ENCODE measurements at places on chromosomes 12 and 14.

DNA sequence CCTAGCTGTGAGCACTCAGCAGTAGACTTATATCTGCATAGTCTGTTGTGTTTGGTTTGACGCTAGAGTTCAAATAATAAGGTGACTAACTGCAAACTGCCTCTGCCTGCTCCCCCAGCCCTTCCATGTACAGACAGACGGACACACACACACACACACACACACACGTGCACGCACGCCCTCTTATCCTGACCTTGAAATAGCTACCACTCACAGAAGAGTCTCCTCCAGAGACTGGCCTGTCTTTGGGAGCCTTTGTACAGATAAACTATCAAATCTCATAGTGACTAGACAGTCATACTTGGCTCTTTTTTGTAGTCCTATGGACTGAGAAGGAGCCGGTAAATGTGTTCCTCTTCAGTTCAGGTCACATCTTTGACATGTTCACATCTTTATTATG is 158.4 kb downstream of the FBXL14 start:
- DNase-seq = no peak

DNA sequence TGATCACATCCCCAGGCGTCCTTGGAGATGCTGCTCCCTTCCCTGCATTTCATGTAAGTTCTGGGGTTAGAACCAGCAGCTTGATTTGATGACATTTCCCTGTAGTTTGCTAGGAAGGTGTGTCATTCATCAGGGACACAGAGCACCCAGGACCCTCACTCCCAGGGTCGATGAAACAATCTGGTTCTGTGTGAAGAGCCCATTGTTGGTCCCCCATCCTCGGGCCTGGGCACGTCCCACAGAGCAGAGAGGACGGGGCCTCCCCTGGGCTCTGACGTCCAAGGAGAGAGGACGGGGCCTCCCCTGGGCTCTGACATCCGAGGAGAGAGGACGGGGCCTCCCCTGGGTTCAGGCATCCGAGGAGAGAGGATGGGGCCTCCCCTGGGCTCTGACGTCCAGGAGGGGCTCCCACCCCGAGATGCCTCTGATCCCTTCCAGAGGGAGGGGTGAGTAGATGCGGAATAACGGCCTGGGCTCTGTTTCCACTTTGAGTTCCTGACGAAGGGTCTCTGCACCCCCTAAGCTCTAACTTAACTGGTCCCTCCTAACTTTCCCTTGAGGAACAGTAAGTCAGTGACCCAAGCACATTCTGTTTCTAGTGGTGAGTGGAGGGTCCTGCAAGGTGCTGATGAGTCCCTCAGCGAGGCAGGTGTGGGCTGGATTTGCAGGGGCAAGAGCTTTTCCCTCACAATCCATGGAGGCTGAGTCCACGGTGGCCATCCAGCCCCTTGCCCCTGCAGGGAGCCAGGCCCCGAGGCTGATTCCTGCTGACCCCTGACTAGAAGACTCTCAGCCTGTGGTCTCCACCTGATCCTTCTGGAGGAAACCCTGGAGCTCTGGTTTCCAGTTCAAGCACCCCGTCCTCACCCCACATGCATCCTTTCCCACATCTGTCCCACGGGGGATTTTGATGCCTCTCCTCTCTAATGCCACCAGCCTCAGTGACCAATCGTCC is 35.5 kb upstream of the SFSWAP start:
- no peak for DNase-seq

DNA sequence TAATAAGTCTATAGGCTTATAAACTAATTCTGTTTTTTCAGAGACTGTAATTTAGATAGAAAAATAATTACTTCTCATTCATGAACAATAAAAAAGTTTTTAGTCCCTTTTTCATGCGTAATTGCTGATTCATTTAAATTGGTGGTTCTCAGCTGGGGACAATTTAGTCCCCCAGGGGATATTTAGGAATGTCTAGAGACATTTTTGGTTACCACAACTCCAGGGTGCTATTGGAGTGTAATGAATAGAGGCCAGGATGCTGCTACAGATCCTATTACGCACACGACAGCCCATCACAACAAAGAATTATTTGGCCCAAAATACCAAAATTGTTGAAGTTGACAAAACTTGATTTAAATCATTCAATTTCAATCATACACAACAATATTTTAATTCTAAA is 22.8 kb upstream of the VCPKMT start:
- peak; percentile 33 for DNase-seq

GRCh38 chr12:102437511-102437910 is 42.9 kb downstream of the IGF1 start:
- no peak for DNase-seq

GRCh38 chr12:127728729-127729128 is 538.2 kb upstream of the TMEM132C start:
- DNase-seq = no peak

- DNase-seq = no peak
Measured at GRCh38 chr12:1926251-1926657, 7.8 kb upstream of the CACNA2D4 start.

DNA sequence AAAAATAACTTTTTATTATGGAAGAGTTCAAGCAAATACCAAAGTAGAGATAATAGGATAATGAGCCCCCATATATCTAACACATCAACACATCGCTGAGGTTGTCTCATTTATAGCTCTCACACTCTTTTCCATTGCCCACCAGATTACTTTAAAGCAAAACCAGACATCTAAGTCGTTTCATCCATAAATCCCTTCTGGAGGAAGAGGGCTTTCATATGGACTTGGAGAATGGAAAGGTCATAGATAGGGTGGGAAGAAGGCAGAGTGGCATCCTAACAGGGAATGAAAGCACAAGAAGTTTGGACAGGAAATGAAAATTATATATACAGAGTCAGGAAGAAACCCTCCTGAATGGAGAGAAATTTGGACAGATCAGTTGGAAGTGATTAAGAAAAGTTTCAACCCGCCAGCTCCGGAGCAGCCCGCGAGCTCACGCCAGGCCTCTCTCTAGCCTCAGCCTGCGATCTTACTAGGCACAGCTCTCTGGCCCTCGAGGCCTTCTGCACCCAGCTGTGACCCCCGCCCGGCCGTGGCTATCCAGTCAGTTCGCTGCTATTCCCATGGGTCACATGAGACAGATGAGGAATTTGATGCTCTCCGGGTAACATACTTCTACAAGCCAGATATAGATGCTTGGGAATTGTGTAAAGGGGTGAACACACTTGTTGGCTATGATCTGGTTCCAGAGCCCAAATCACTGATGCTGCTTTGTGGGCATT is 48.4 kb upstream of the NID2 start:
- peak; percentile 42 for DNase-seq

GRCh38 chr12:120350576-120351350 is 18.2 kb downstream of the MSI1 start:
- no peak for DNase-seq

DNA sequence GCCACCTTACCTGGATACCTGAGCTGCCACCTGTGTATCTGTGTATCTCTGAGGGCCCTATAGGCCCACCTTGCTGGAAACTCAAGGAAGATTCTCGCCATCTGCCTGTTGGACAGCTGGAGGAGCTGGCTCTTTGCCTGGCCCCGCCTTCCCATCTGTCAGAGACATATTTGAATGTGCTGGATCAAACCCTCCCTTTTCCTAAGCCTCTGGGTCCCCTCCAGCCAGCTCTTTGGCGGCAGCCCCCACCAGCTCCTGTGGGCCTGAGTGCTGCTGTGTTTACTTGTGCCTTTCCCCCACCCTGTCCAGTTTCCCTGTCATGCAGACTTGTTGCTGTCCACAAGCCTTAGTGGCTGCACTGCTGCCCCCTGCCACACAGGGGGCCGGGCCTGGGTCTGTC is 55.9 kb upstream of the SRSF5 start:
- DNase-seq = peak; percentile 41

GRCh38 chr12:85805654-85806053 is 30.6 kb downstream of the RASSF9 start:
- DNase-seq = peak; percentile 70

DNA sequence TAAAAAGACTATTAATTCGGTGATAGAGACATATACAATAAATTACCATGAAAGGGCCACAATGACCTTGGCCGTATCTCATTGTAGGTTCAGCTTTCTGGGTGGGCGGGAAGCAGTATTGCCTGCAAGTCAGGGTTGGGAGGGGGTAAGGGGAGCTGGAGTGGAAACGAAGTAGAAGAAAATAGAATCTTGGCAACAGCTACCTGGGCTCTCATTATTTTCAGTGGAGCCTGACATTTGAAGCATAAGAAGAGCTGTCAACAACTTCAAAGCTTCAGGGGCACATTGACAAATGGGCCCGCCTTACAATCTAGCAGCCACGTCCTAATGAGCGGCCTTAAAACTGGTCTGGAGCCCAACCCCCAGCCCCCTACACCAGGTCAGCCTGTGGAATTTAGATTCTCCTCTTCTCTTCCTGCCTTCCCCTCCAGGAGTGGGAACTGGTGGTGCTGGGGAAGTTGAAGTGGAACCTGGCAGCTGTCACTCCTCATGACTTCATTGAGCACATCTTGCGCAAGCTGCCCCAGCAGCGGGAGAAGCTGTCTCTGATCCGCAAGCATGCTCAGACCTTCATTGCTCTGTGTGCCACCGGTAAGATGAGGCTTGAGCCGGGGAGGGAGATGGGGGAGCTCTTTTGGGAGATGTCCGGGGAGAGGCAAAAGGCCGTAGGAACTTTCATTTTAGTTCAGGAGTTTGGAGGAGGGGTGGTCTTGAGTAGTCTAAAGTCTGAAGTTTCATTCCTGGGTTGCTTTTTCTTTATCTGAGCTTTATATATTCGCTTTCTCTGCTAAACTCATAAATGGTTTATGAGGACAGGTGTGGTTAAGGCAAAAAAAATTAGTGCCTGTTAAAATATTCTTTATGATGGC is 5.0 kb downstream of the CCND2 start:
- DNase-seq = no peak

DNA sequence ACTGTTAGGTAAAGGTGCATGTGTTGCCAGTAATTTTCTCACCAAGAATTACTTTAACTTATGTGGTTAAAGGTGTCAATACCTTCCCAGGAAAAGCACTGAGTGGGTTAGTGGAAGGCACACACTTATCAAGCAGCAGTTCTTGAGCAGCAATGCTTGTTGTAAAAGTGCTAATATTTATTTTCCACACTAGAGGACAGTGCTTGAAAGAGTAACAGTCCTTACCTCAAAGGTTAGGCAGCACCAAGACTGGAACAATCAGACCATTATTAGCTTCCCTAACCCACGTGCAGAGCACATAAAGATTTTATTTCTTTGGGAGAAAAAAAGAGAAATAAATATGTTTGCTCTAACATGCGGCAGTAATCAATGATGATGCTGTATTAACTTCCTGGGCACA is 48.8 kb upstream of the KRR1 start:
- DNase-seq = peak; percentile 76

DNA sequence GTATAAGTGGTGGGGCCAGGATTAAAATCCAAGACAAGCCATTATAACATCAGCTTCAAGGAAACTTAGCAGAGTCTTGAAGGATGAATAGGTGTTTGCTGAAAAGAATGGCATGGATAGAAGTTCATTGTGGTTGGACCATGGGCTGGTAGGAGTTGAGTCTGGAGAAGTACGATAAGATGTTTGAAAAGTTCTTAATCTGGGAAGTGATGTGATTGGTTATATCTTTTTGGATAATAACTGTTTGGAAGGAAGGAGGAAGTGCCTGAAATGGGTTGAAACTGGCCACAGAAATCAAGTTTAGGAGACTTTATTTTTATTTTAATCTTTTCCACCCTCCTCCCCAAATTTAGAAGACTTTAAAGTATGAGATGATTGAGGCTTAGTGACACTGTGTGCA is 4.9 kb downstream of the DENR start:
- no peak for DNase-seq

DNA sequence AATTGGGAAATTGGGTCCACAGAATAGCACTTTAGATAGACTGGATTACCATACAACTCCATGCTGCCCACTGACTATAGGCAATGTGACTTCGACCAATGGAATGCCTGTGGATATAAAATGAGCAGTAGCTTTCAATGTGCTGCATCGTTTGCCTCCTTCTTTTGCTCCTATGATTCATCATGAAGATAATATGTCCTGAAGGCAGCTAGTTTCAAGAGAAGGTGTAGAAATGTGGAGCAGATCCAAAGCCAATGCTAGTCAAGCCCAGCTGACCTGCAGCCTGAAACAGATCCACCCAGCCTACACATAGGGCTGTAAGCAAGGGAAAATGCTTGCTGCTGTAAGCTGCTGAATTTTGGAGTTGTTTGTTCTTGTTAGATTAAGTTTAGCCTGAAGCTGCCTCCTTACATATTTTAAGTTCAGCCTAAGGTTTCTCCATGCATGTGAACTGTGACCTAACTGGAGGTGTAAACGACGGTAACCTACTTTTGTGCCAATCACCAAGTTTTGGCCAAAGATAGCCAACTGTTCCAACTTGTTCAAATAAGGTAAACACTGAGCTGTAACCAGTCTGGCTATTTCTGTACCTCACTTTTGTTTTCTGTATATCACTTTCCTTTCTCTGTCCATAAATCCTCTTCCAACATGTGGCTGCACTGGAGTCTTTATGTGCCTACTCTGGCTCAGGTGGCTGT is 169.1 kb upstream of the AVPR1A start:
- DNase-seq = peak; percentile 16

- peak; percentile 19 for DNase-seq
Measured at GRCh38 chr14:59249029-59249428, 60.6 kb downstream of the DAAM1 start.

GRCh38 chr14:89813617-89814031 is 140.9 kb downstream of the EFCAB11 start:
- DNase-seq = peak; percentile 89

DNA sequence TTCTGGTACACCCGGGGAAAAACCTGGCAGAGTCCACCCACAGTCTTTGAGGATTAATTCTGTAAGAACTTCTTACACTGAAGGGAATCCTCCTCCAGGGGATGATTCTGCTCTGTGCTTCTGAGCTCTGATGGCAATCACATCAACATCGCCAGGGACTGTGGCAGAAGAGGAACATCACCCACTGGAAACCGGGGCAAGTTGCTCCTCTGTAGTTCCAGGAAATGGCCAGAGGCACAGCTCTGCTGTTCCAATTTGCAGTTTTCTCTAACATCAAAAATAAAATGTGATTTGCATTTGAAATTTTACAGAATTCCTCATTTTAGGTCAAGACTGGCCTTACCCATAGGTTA is 207.6 kb downstream of the DAD1 start:
- DNase-seq = no peak

GRCh38 chr14:50334211-50334610 is 22.1 kb downstream of the DMAC2L start:
- no peak for DNase-seq

DNA sequence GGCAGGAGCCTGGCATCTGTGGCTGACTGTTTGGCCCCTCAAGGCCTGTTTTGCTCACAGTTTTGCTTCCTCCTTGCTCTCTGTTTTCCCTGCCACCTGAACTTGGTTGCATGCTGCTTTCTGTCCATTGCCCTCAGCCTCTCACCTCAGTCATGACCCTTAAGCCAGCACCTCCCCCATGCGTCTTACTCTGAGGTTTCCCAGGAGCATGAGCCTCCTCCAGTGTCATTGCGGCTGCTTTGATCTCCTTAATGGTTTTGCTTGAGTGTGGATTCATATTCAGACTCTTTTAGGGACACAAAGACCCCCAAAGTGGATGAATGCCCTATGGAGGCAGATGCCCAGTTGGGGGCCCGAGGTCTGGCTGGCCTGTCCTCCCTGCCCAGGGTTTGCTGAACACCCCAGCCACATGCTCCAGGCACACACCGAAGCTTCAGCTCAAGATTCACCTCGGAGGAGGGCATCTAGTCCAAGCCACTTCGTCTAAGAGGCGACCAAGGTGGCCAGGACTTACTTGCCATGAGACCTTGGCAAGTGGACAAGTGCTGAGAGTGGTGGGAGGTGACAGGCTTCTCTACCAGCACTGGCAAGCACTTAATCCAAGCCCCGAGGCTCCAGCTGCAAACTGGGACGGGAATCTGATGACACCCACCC is 95.4 kb upstream of the DIO3 start:
- DNase-seq = no peak
